Activated CD4-positive, alpha-beta T cell treated with anti-CD3 and anti-CD28 coated beads, Interleukin-10, Interleukin-2, amounts not matched to agents 100 ng/mL and 50 ng/mL, durations not matched to agents 16 hours and 8 hours (primary cell): ENCODE measurements at places on chromosomes 6 and 20.

DNA sequence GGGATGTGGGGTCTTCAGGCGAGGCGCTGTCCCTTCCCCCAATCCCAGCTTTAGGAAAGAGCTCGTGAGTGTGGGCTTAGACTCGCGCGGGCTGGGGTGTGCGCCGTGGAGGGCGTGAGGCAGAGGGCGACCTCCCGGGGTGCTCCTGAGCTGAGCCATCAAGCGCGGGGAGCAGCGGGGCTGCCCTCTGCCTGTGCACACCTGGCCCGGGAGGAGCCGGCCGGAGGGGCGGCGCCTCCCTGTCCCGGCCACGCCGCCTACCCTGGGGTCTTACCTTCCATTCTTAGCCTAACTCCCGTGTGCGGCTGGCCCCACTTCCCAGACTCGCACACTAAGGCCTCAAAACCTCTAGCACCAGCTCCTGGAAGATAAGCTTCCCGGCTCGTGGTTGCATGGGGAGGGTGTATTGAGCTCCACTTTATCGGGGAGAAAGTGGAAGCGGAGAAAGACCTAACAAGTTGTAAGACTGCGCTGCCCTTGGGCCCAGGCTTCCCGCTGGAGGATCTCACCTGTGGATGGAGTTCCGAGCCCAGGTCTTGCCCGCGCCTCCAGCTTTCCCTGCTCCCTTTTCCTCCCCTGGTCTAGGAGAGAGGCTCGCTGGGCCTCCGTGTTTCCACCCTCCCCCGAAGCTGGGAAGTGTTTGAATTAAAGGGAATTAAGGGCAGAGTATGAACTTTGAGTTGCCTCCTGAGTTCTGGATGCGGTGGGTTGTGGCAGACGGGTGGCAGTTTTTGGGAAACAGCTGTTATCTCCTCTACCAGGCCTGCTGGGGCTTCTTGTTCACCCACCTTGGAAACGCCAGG is 1.2 kb downstream of the DNMT3B start:
- no peak for DNase-seq

DNA sequence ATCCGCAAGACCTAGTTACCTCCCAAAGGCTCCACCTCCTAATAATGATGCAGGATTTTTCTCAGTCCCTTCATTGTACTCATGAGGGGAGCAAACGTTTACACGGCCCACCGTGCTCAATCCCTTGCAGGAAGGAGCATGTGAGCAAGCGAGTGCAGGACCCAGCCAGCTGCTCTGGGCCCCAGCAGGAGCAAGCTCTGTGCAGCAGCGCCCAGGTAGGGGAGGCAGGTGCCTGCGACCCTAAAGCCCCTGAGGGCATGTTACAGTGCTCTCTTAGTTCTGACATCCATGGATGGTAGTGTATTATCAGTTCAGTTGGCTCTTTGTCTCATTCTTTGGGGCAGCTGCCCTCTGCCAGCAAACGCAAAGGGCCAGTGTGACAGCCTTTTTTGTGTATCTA is 143.4 kb downstream of the TBXT start:
- DNase-seq: no peak

DNA sequence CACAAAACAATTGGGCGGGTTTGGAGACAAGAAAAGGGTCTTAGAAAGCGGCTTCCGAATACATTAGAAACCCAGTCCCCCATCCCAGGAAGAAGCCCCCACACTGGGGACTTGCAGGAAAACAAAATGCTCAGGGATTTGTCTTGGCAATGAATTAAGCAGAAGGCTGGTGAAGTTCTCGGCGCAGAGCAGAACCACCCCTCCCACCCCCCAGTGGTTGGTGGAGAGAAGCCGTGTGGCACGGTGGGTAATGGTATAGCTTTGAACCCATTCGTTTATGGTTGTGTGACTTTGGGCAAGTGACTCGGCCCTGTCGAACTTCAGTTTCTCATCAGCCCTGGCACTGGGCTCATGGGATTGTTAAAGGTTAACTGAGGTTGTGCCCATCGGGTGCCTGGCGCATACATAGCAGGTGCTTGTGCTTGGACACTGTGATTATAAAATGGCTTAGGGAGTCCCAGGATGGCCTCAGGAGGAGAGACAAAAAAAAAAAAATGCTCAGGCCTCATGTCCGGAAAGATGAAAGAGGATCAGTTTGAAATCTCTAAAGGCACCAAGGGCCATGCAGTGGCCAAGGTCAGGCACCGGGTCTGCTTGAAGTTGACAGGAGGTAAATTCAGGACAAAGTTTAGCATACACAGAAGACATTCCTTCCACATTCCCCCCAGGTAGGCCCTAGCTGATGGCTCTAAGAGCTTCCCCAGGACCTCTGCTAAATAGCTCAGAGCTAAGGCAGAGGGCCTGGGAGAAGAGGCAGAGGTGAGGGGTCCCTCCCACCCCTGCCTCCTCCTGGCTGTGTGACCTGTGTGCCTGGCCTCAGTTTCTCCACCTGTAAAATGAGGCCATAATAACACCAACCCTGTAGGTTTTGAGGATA is 120.1 kb upstream of the PTPN1 start:
- DNase-seq: no peak

- DNase-seq: no peak
Observed at GRCh38 chr6:155684416-155685196, 229.0 kb upstream of the NOX3 start.

- DNase-seq: no peak
Observed at GRCh38 chr6:52568320-52568719, 8.5 kb downstream of the TRAM2 start.

- DNase-seq: no peak
Observed at GRCh38 chr6:33455051-33455450, 675 bp downstream of the ZBTB9 start.

- no peak for DNase-seq
Observed at GRCh38 chr6:138035070-138035469, 72.1 kb downstream of the PERP start.

DNA sequence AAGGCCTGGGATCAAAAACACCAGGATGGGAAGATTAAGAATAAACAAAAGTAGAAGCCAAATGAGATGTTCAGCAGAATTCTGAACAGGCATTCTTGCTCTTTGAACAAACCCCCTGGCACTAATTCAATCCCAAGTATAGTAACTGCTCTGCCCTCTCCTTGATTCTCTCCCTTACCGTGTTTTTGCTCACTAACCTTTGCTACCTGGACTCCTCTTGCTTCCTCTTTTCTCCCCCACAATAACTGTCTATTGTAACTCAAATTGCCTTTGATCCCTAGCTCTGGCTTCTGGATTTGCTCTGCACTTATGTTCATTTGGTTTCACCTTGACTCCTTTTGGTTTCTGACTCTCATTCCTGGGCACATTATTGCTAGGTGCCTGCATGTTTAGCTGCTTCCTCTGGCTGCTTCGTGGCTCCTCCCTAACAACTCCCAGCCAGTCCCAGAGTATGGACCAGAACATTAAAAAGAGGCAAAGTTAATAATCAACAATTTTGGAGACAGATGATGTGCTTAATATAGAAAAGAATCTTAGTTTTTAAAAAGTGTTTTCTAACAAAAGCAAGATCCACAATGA is 65.4 kb upstream of the PHIP start:
- no peak for DNase-seq

DNA sequence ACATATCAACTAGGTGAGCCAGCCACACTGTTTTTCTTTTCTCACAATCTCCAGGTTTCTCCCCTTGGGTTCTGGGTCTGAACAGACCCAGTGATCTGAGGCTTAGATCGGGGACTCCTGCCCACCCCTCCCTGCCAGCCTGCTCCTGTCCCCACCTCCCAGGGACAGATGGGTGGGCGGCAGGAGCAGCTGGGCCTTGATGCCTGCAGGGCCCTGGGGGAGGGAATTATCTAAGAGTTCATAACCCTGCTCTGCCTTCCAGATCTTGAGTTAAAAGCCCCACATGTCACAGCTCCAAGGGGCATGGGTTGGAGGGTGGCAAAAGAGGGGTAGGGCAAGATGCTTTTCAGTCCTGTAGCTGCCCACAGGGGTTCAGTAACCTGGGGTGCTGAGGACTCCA is 5.2 kb upstream of the XKR7 start:
- DNase-seq: no peak

DNA sequence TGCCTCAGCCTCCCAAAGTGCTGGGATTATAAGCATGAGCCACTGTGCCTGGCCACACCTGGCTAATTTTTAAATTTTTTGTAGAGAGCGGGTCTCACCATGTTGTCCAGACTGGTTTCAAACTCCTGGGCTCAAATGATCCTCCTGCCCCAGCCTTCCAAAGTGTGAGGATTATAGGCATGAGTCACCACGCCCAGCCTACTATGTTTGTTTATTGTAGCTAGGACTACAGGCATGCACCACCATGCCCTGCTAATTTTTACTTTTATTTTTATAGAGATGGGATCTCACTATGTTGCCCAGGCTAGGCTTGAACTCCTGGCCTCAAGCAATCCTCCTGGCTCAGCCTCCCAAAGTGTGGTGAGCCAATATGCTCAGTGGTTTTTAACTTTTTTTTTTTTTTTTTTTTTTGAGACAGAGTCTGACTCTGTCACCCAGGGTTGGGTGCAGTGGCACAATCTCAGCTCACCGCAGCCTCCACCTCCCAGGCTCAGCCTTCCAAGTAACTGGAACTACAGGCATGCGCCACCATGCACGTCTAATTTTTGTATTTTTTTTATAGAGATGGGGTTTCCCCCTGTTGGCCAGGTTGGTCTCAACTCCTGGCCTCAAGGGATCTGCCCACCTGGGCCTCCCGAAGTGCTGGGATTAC is 12.0 kb upstream of the DDX43 start:
- no peak for DNase-seq

DNA sequence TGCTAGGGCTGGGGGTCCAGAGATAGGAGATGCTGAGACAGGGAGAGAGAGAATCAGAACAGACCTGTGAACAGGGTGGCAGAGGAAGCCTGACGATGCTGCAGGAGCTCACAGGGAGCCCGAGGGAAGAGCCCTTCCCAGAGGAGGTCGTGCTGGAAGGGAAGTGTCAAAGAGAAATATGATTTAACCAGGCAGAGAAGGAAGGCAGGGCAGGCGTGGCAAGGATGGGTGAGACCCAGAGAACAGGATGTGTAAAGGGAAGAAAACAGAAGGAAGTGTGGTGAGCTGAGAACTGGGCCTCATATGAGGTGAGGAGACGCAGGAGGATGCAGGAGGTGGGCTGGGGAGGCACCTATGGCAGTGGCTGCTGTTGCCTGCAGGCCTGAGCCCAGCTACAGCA is 105.6 kb downstream of the ZDHHC14 start:
- peak; percentile 35 for DNase-seq

GRCh38 chr6:112065426-112065986 is 11.6 kb downstream of the CCN6 start:
- DNase-seq: no peak

GRCh38 chr6:144646093-144647056 is 361.2 kb downstream of the UTRN start:
- DNase-seq: no peak

GRCh38 chr6:106579281-106579680 is 50.0 kb downstream of the RTN4IP1 start:
- no peak for DNase-seq

GRCh38 chr6:25576919-25577318 is 75.1 kb upstream of the SCGN start:
- DNase-seq: no peak

GRCh38 chr6:63058601-63059000 is 152.7 kb upstream of the FKBP1C start:
- DNase-seq: no peak
